ENCODE measurements at places on chromosomes 12 and 14. TPM values are rescaled to one million over a fixed set of nuclear protein-coding genes. Genes with fewer than 3 reads are reported as not detected.

Gene AMHR2
- not detected for total RNA-seq

Gene KRT3
- total RNA-seq: not detected

Gene TAS2R19
- total RNA-seq: 6.2 TPM

Gene DPY19L2
- total RNA-seq: 37.7 TPM

Gene ACOT6
- not detected for total RNA-seq

Gene SERPINA9
- not detected for total RNA-seq

Gene C12orf42
- 0.38 TPM for total RNA-seq

Gene AP4S1
- total RNA-seq: 8.5 TPM

Gene TMEM119
- 9.9 TPM for total RNA-seq

Gene FOXM1
- total RNA-seq: not detected

Gene POP5
- total RNA-seq: 29.4 TPM

Gene CDKN3
- total RNA-seq: 4.4 TPM
